ENCODE measurements at places on chromosomes 3 and 15. TPM values are rescaled to one million over a fixed set of nuclear protein-coding genes. Genes with fewer than 3 reads are reported as not detected.
A peak's percentile ranks its signal among the peaks of the same experiment; 100 is the strongest.

The CXCR6 gene
- not detected for polyA plus RNA-seq

The TMEM158 gene
- 13.0 TPM for polyA plus RNA-seq

The UBE2E1 gene
- polyA plus RNA-seq = 53.5 TPM

The POLQ gene
- 1.2 TPM for polyA plus RNA-seq

The MYO5C gene
- polyA plus RNA-seq = 1.1 TPM

The SATB1 gene
- polyA plus RNA-seq = 24.1 TPM

The HESX1 gene
- polyA plus RNA-seq = 0.71 TPM

The ARHGEF26 gene
- polyA plus RNA-seq = 14.4 TPM

The CISH gene
- polyA plus RNA-seq = 2.2 TPM

- no peak for DNase-seq
Measured at GRCh38 chr3:95280711-95281352, 1218.0 kb downstream of the NSUN3 start.

DNA sequence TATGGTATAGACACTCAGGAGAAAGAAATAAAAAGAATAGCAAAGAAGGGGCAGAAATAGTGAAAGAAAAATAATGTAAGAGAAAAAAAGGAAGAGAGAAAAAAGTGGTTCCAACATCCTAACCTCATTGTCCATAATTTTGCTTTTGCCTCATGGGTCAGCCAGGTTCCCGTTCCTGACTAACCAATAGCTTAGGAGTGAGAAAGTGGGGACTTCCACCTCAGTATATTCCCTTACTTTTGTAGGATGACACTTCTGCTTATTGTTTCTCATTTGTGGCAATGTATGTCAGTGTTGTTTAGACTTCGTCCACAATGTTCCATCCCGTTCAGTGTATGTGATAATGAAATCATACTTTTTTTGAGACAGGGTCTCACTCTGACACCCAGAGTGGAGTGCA lies 9.3 kb upstream of the SLC12A8 start:
- DNase-seq = no peak

DNA sequence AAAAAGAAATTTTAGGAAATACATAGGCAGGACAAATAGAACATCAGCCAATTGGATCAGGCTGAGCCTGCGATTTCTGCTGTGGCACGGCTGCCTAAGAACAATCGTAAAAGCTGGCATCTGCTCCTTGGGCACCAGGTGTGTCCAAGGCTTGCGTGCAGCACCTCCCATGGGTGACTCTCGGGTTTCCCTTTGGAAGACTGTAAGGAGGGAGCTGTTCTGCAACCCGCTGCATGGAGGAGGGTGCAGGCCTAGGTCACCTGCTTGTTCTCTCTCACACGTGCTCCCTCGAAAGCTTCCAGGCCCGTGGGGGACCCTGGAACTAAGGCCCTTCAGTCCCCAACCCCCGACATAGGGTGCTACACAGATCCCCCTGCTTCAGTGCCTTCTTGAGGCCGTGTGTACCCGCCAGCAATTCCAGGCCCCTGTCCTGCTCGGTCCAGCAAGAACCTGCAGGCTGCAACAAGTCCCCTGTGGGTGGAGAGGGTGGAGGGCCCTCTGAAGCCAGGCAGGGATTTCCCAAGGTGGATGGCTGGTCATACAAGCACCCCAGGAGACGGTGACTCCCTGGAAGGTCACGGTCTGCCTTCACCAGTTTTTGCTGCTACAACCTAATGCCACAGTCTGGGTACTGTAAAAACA lies 3.4 kb downstream of the GP9 start:
- DNase-seq = no peak

DNA sequence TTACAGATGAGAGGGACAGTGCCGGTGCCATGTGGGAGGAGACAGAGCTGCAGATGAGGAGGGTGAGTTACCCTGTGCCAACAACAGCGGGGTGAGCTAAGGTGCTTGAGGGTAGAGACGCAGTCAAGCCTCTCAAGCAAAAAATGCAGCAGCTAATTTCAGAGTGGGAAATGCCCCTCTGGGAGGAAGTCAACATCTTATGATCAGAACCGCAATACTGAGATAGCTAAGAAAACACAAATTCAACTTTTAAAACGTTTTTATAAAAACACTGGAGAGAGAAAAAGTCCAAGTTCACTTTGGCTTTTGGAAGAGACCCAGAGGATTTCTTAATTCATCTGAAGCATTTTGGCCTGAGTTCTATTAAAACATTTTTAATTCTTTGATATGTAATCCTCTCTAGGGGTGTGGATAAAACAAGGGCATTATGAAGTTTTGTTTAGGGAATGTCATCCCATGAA lies 319.2 kb downstream of the SLC9A9 start:
- DNase-seq = no peak

DNA sequence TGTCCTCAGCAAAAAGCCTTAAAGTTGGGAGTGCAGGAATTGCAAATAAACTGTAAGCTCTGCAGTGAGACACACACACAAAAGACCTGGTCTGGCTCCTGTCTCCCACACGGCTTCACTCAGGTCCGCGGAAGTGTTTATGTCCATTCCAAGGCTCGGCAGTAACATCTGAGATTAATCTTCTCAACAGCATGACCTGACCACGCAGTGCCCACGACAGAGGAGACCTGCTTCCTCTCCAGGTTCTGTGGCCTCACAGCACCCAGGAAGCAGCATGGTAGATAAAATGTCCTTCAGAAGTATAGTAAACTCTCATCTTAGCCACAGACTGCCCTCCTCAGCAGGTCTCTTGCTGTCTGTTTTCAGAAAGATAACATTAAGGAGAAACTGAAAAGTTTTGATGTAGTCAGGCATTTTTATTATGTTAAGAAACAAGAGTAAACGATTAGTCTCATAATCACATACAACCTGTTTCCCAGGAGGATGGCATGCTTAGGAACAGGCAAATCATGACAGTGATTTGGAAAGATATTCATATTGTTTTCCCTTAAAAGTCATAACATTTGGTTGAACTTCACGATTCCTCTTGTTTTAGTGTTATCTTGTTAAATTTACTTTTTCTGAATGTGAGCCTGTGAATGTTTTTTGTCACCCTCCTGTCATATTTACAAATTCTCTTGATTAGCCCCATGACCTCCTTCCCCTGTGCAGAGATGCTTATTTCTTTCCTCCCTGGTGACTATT lies 34.6 kb downstream of the CD200R1L start:
- DNase-seq = no peak

- no peak for DNase-seq
Measured at GRCh38 chr3:189739378-189739777, 108.2 kb downstream of the TP63 start.

DNA sequence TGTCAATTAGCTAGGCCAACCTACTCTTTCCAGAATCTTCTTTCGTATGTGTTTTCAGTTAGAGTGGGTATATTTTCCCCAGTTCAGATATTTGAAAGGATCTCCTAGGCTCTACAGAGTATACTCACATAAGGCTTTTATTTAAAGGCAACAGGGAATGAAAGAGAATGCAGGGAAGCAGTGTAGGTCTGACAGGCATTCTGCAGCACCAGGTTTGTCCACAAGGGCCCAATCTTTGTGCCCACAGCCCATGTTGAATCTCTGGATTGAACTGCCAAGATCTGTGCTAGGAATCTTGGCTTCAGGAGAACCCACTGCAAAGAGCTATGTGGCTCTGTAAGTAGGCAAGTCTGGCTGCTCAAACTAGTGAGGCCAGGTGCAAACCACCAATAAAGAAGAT lies 24.2 kb upstream of the GALNT15 start:
- no peak for DNase-seq

GRCh38 chr3:46847744-46848143 lies 15.5 kb downstream of the MYL3 start:
- no peak for DNase-seq

DNA sequence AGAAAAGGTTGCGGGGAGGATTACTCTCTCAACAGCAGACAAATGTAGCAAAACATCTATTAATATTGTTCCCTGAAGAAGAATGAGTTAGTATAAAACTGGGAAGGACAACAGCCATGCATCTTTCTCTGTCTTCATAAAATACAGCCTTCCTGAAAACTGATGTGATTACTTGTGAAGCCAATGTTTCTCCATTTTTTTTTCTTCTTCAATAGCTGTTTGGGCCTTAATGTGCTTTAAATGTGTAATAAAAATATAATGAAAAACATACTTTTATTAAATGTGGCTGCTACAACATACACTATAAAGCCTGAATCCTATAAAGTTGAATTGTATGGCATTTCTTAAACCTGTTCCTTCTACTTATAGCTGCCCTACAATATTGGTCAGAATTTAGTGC lies 146.3 kb upstream of the LMCD1 start:
- no peak for DNase-seq

DNA sequence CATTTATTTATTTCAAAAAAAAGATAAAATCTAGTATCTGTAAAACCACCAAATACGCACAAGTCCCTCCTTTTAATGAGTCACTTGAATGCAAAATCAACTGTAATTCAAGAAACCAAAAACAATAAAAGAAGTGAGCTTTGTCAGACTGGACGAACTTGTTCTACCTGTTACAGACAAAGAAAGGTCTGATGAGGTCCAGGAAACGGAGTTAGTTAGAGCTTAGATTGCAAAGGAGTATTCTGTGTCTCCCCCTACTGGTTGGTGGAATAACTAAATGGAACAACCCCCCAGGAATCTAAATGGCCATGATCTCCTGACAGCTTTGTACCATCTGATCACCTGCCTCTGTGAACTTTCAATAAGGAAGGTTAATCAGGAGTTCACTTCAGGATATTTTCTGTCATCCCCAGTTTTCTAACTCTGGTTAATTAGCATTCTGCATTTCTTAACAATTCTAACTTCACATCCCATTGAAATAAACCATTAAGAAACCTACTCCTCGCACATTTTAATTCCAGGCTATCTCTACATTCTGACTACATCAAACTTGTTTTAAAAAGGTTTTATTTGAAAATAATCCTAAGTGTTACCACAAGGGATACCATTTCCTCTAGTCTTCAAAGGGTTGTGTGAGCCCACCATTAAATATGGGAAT lies 333.0 kb upstream of the SATB1 start:
- peak; percentile 10 for DNase-seq

GRCh38 chr3:171622126-171622525 lies 161.9 kb upstream of the TNIK start:
- DNase-seq = no peak

GRCh38 chr15:77503764-77504163 lies 83.1 kb downstream of the HMG20A start:
- DNase-seq = no peak

- DNase-seq = no peak
Measured at GRCh38 chr15:48423896-48424475, 92.8 kb downstream of the DUT start.

DNA sequence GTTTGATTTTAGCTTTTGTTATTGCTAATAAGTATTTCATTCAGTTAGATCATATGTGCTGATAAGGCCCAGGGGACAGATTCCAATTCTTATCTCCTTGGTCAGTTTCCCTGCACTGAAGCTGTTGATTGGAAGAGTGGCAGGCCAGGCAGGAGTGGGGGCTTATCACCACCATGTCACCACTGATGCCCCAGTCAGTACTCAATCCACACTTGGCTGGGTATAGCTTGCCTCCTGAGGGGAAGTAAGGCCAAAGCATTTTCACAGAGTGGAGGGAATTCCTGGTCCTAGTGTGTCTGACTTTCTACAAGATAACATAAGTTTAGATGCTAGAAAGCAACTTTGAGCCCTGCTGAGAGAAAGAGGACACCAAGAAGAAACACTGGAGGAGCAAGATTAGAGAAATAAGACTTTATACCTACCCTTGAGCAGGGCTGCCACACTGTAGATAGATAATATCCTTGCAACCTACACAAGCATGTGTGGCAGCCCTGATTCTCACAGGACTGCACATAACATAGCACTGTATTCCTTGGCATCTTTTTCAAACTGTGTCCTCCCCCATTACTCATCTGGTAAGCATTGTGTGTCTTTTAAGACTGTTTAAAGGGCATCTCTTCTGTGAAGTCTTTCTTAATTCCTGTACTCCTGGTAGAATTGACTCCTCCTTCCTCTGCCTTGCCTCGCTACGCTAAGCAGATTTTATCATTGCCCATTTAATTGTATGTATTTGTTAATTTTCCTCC lies 24.3 kb downstream of the OXNAD1 start:
- no peak for DNase-seq

DNA sequence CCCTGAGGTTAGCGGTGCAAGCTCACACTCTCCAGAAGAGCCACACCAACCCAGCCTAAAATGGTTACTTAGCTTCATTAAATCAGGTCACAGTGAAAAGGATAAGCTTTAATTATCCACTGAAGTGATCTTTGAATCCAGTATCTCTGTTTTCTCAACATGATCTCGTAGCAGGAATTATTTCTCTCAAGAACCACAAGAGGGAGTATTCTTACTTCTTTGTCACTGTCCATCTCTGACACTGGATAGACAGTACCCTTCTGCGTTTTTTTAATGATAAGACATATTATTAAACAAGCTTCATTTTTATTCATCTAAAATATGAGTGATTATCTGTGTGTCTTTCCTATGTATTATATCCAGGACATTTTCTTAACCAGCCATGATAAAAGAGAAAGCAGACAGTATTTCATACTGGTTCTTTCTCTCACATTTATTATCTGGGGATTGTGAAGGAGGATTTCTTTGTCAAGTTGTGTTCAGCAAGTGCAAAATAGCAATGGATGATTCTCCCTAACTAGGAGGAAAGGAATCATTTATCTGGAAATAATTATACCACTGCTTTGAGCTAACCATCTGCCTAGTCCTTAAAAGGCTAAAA lies 105.4 kb upstream of the CCDC54 start:
- peak; percentile 71 for DNase-seq

- DNase-seq = peak; percentile 54
Measured at GRCh38 chr15:91849749-91850161, 3.8 kb upstream of the SLCO3A1 start.

DNA sequence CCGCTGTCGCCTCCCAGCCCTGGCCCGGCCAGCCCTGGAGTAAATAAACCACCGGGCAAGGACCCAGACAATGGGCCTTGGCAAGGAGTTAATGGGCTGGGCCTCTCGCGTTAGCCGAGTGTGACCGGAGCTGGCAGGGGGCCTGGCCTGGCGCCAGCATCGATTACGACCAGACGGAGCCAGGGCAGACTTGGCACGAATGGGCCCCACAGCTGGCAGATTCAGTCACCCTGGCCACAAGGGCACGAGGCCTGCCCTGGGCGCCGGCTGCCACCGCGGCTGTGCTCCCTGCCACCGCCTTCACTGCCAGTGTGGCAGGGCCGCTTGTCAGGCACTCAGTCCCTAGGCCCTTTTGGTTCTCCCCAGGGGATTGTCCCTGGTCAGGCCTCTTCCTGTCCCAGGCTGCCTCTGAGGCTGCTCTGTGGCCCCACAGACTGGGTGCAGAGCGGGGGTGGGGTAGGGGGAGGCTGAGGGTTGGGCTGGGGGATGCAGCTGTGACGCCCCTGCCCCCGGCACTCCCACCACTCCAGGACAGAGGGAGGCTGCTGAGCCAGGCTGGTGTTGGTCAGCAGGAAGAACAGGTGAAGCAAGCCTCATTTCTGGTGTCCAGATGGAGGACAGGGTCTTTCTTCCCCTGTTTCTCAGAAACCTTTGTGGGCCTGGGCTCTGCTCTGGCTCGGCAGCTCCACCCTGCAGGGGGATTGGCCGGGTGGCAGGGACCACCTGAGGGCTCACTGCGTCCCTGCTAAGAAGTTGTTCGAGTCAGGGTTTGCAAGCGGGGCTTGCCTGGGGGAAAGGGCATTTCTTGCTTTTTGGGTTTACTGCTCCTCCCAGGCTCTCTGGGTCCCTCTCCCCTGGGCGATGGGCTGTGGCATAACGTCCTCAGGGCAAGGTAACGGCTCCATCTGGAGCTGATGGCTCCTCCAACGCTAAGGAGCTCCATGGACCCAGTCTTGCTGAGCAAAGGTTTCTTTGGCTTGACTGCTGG lies 30.5 kb upstream of the SRP14 start:
- DNase-seq = peak; percentile 90

- DNase-seq = no peak
Measured at GRCh38 chr3:4406746-4407568, 60.1 kb downstream of the SUMF1 start.

- DNase-seq = no peak
Measured at GRCh38 chr3:117434661-117435412, 725.3 kb downstream of the TUSC7 start.

Data from brain (organoid and tissue), 16 donors.